ENCODE measurements at places on chromosomes 6 and 20. TPM values are rescaled to one million over a fixed set of nuclear protein-coding genes. Genes with fewer than 3 reads are reported as not detected.

COL21A1 gene
- total RNA-seq: 0.71 TPM

DNA sequence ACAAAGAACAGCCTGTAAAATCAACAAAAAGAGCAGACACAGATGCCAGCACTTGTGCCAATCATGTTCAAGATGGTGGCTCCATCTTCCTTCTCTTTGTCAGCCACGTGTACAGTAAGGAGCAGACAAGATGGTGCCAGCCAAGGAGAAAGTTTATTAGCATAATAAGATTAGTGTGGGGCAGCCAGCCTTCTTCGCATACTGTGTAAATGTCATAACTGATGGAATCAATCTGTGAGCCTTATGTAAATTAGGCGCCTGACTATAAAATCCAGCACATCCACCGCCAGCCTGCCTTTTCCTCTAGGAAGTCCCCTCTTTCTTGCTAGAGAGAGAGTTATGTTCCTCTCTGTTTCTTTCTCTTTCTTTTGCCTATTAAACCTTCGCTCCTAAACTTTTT is 99.7 kb upstream of the RALGAPA2 start:
- H3K36me3 ChIP-seq: no peaks in the 10 kb centered on the region
- no peaks in the 10 kb centered on the region for H3K4me1 ChIP-seq
- H3K27me3 ChIP-seq: no peaks in the 10 kb centered on the region

TBC1D22B gene
- 2.0 TPM for total RNA-seq

GTSF1L gene
- not detected for total RNA-seq

GRCh38 chr6:113488061-113488460 is 369.1 kb upstream of the MARCKS start:
- H3K27ac ChIP-seq: no peak overlapping the region
- no peak for DNase-seq
- no peaks in the 10 kb centered on the region for H3K36me3 ChIP-seq
- H3K27me3 ChIP-seq: no peaks in the 10 kb centered on the region

BPI gene
- 0.44 TPM for total RNA-seq

DNA sequence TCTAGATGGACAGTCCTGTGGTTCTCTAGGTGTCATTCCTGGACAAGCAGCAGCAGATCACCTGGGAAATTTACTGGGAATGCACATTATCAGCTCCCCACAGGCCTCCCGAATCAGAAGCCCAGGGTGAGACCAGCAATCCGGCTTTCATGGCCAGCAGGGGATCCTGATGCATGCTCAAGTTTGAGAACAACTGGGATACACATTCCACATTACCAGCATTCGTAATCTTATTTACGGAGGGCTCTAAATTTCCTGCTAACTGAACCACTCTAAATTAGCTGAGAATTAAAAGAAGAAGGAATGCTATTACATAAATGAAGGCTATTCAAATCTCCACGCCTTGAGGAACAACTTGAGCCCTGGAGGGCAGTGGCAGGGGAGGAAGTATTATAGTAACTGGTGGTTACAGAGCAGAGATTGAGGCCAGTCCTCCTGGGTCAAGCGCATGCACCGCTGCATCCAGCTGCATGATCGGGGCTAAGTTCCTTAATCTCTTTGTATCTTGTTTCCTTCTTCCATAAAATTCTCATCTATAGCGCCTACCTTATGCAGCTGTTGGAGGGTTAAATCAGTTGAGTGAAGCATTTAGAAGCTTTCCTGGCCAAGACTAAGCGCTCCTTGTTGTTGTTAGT is 403.7 kb downstream of the CDH26 start:
- no peak overlapping the region for H3K4me3 ChIP-seq
- no peaks in the 10 kb centered on the region for H3K27me3 ChIP-seq
- H3K36me3 ChIP-seq: no peaks in the 10 kb centered on the region
- DNase-seq: no peak

ENTPD6 gene
- 35.0 TPM for total RNA-seq

DNA sequence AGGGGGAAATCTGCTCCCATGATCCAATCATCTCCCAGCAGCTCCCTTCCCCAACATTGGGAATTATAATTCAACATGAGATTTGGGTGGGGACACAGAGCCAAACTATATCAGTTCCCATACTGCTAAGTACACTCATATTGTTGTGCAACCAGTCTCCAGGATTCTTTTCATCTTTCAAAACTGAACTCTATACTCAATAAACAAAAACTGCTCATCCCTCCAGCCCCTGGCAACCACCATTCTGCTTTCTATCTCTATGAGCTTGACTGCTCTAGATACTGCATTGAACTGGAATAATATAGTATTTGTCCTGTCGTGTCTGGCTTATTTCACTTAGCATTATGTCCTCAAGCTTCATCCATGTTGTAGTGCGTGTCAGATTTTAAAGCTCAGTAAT is 42.9 kb downstream of the STX11 start:
- H3K27me3 ChIP-seq: no peaks in the 10 kb centered on the region
- no peak for DNase-seq
- no peaks in the 10 kb centered on the region for H3K4me1 ChIP-seq
- H3K36me3 ChIP-seq: no peaks in the 10 kb centered on the region

- H3K36me3 ChIP-seq: no peaks in the 10 kb centered on the region
- peak overlapping the region; percentile 35 for H3K4me3 ChIP-seq
- H3K4me1 ChIP-seq: peaks cover 20% of the 10 kb centered on the region
These were observed 6.1 kb downstream of the PRDM13 start for GRCh38 chr6:99612551-99613408.

HCK gene
- 2.9 TPM for total RNA-seq

DNA sequence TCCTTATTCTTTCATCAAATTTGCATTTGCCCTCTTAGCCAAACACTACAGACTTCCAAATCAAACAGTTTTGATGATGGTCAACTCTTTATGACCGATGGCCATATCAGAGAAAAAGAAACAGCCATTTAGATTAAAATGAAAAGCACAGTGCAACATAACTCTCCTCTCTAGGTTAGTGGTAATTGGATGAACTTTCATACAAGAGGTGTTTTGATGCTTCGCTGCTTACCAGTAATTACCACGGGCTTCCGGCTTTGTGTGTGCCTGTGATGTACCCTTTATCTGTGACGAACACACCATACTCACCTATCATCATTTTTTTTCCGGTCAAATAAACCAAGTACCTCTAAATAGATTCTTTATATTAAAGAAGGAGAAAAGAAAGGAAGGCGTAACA is 181.8 kb downstream of the FOXA2 start:
- no peaks in the 10 kb centered on the region for H3K4me1 ChIP-seq
- DNase-seq: no peak
- H3K27ac ChIP-seq: no peak overlapping the region
- no peaks in the 10 kb centered on the region for H3K36me3 ChIP-seq

GRCh38 chr20:58891718-58892140 is 39.2 kb downstream of the GNAS start:
- H3K27ac ChIP-seq: peak overlapping the region; percentile 91
- peak; percentile 55 for DNase-seq
- no peaks in the 10 kb centered on the region for H3K27me3 ChIP-seq
- no peaks in the 10 kb centered on the region for H3K36me3 ChIP-seq

GRCh38 chr20:46520976-46521579 is 7.7 kb upstream of the ZNF334 start:
- H3K4me1 ChIP-seq: no peaks in the 10 kb centered on the region
- peak; percentile 51 for DNase-seq
- H3K36me3 ChIP-seq: no peaks in the 10 kb centered on the region
- H3K4me3 ChIP-seq: no peak overlapping the region

GJA10 gene
- total RNA-seq: not detected

GRCh38 chr6:41821266-41821665 is 33.8 kb downstream of the TOMM6 start:
- no peak for DNase-seq
- H3K27ac ChIP-seq: no peak overlapping the region
- H3K4me3 ChIP-seq: no peak overlapping the region
- H3K36me3 ChIP-seq: no peaks in the 10 kb centered on the region

DNA sequence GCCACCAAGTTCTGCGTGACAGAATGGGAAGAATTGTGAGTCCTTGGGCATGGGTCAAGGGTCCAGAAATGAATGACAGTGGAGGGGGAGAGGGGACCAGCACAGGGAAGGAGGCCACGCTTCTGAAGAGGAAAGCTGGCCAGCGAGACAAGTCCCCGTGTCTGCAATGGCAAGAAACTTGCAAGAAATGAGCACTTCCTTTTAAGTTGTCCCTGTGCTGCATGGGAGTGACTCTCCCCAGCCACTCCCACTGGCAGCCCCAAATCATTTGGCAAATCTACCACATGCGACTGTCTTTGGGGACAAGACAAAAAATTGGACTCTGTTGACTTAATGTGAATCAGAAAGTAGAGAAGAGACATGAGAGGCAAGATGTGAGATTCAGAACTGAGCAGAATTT is 242.2 kb upstream of the RREB1 start:
- no peak for DNase-seq
- no peak overlapping the region for H3K27ac ChIP-seq
- H3K27me3 ChIP-seq: no peaks in the 10 kb centered on the region
- no peaks in the 10 kb centered on the region for H3K4me1 ChIP-seq

GRCh38 chr6:84065693-84066290 is 32.2 kb downstream of the MRAP2 start:
- H3K27ac ChIP-seq: no peak overlapping the region
- no peak for DNase-seq
- no peaks in the 10 kb centered on the region for H3K36me3 ChIP-seq
- no peak overlapping the region for H3K4me3 ChIP-seq
- H3K27me3 ChIP-seq: no peaks in the 10 kb centered on the region
- no peaks in the 10 kb centered on the region for H3K4me1 ChIP-seq

GRCh38 chr6:8322659-8323058 is 112.7 kb downstream of the SLC35B3 start:
- no peaks in the 10 kb centered on the region for H3K36me3 ChIP-seq
- no peaks in the 10 kb centered on the region for H3K27me3 ChIP-seq
- H3K27ac ChIP-seq: no peak overlapping the region
- H3K4me1 ChIP-seq: no peaks in the 10 kb centered on the region
- DNase-seq: no peak

C6orf52 gene
- 1.2 TPM for total RNA-seq

DNA sequence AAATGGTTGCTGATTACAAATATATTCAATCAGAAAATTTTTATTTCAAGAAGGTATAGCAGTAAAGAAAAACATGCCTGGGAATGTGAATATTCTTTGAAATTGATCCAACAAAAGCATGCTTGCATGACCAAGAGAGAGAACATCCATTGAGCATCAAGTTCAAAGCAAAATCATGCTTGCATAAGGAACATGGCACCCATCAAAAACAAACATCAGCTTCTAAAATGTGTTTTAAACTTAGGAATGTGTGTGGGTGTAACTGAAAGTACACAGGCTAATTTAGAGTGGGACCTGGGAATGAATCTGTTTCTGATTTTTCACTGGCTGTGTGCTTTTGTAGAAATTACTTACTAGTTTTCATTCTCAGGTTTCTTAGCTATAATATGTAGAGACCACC is 5.6 kb downstream of the SLC17A5 start:
- H3K27ac ChIP-seq: no peak overlapping the region
- no peak for DNase-seq
- H3K36me3 ChIP-seq: no peaks in the 10 kb centered on the region
- no peak overlapping the region for H3K4me3 ChIP-seq
- H3K27me3 ChIP-seq: no peaks in the 10 kb centered on the region

GRCh38 chr20:36273414-36274180 is 32.5 kb upstream of the DLGAP4 start:
- no peak for DNase-seq
- H3K27ac ChIP-seq: no peak overlapping the region
- H3K4me1 ChIP-seq: no peaks in the 10 kb centered on the region
- no peak overlapping the region for H3K4me3 ChIP-seq
- H3K36me3 ChIP-seq: no peaks in the 10 kb centered on the region

DNA sequence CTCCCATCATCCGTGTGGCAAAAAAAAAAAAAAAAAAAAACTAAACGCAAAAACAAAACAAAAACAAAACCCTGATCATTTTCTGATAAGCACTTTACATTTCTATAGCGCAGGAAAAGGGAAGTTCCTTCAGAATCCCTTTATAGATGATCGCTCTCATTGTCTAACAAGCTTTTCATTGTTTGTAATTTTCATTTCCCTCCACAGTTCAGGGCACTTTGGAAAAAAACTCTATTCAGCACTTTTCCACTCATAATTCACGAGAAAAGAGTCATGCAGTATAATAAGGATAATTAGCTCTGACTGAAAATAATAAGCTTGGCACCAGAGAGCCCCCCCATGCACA is 89.4 kb upstream of the ATXN1 start:
- no peak overlapping the region for H3K4me3 ChIP-seq
- H3K27me3 ChIP-seq: no peaks in the 10 kb centered on the region
- DNase-seq: no peak
- H3K36me3 ChIP-seq: no peaks in the 10 kb centered on the region

GRCh38 chr6:153623496-153623895 is 415.5 kb upstream of the OPRM1 start:
- H3K36me3 ChIP-seq: no peaks in the 10 kb centered on the region
- H3K4me3 ChIP-seq: no peak overlapping the region
- H3K27me3 ChIP-seq: no peaks in the 10 kb centered on the region
- H3K27ac ChIP-seq: no peak overlapping the region
- no peak for DNase-seq

C20orf202 gene
- total RNA-seq: not detected

KIF6 gene
- 0.33 TPM for total RNA-seq
